Neural crest cell (in vitro differentiated cells): ENCODE measurements at places on chromosomes 1 and 21. TPM values are rescaled to one million over a fixed set of nuclear protein-coding genes. Genes with fewer than 3 reads are reported as not detected.

DNA sequence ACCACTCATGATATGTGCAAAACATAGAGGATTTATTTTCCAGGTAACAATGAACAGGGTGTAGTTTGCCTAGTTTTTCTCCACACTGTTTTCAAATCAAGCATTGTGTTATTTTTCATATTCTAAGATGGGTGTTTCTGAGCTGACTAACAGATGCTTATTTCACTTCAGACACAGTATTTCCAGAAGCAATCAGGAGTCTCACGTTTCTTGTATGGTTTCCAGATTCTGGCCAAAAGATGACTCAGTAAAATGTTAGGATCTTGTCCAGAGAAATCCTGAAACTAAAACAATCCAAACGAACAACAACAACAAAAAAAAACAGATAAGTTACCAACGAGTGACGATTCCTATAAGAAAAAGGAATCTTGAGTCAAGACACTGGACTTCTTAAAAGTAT, 5.3 kb downstream of the UTS2 start:
- no peak for DNase-seq

GRCh38 chr1:185871627-185872150, 137.5 kb downstream of the HMCN1 start:
- no peak for DNase-seq

DNA sequence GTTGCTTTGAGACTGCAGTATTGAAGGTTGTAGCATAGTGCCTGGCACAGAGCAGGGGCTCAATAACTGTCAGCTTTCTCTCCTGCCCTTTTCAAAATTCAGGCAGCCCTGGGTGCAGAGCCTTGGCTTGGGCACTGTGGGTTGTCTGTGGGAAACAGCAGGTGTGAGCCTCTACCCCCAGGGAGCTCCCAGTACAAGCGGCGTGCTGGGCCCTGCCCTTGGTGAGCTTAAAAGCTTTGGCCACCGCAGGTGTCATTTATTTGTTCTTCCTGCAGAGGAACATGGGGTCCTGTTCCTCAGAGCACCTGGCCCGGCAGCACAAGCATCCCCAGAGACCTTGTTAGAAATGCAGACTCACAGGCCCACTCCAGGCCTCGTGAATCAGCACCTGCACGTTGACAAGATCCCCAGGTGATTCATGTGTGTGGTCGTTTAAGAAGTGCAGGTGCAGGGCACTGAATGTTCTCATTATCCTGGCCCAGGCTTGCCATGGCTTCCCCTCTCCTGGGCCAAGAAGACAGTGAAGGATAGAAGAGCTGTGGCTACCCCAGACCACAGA, 29.9 kb upstream of the IGSF21 start:
- no peak for DNase-seq

DNA sequence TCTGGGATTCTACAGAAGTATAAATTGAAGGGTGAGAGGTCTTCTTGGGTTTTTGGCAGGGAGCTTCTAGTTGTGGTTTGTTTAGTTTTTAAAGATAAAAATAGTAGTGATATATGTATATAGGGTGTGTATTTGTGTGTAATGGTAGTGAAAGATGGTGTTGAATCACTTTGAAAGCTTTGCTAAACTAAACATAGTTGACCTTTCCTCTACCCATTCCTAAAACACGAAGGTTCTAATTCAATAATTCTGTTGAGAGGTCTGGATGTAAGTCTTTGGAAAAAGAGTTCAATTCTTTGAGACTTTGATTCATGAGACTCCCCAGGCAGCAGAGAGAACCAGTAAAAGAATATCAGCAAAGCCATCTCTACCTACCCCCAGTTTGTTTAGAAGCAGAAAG, 247.9 kb upstream of the DUSP10 start:
- DNase-seq, result no peak

DNA sequence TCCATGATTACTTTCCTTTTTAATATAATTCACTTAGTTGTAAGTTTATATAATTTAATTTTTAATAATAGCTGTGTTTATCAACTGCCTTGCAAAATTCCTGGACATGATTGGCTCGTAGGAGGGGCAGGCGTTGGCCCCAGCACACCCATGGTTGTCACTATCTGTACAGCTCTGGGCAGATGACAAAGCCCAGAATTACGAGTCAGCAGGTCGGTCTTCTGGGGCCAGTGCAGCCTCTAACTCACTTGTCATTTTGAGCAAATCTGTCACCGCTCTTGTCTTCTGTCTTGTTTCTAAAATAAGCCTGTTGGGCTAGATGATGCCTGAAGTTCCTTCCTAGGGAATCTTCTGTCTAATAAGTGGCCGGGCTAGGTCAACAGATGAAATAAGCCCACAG, 21.4 kb upstream of the LRRC38 start:
- DNase-seq, result no peak

GRCh38 chr1:180283098-180283497, 53.0 kb downstream of the LHX4 start:
- no peak for DNase-seq

- no peak for DNase-seq
Measured at GRCh38 chr1:87173231-87173630, 155.4 kb upstream of the LMO4 start.

DNA sequence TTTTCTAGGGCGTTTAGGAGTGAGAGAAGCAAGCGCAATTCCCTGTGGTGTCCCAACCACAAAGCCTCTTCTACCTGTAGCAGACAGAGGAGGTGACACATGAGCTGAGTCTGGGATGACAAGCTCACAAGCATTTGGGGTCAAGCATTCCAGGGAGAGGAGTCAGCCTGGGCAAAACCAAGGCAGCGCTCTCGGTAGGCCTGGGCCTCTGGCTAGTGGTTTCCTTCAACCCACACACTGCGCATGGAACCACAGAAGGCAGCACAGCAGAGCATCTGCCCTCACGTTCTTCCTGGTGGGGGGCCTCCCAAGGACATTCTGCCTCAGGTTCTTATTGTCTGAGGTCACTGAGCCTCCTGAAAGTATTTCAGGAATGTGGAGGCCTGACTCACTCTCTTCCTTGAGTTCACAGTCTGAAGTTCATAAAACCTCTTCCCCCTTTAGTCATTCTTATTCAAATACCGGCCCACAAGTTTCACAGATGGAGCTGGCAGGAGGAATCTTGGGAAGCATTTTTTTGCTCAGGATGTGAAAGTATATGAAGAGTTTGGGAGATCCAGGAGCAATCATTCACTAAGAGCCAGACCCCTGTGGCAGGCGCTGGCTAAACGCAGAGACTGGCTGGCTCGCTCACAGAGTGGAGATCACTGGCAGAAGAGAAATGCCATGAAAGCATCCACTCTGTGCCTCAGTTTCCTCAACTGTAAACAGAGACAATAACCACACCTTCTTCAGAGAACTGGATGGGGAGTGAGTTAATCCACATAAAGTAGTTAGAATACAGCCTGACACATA, 26.8 kb downstream of the CCN1 start:
- DNase-seq, result no peak

DNA sequence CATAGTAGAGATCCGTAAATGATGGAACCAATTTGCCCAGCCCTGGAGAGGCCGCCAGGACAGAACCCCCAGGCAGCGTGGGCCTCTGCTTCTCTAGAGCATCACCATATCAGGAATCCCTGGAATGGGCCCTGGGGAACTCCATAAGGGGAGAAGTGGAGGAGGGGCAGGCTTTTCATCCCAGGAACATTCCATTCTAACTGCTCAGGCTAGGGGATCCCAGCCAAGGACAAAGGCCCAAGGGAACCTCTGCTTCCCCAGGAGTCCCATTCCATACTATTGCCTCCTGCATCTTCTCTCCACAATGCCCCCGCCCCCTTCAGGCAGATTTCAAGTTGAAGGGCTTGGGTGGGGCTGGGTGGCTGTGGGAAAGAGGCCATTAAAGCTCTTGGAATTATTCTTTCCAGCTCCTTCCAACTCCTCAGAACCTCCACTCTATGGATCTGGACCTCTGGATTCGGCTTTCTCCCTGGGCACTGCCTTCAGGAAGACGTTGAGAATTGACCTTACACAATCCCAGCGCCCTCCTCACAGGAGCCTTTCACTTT, 6.0 kb downstream of the TRNP1 start:
- DNase-seq, result no peak

- DNase-seq, result no peak
Measured at GRCh38 chr1:230877924-230878590, 9.7 kb upstream of the C1orf198 start.

GRCh38 chr1:234676103-234676594, 66.2 kb upstream of the IRF2BP2 start:
- peak; percentile 68 for DNase-seq

- DNase-seq, result peak; percentile 31
Measured at GRCh38 chr1:94327001-94327690, 89.8 kb upstream of the ARHGAP29 start.

- DNase-seq, result no peak
Measured at GRCh38 chr1:229087906-229088305, 183.0 kb upstream of the RAB4A start.

DNA sequence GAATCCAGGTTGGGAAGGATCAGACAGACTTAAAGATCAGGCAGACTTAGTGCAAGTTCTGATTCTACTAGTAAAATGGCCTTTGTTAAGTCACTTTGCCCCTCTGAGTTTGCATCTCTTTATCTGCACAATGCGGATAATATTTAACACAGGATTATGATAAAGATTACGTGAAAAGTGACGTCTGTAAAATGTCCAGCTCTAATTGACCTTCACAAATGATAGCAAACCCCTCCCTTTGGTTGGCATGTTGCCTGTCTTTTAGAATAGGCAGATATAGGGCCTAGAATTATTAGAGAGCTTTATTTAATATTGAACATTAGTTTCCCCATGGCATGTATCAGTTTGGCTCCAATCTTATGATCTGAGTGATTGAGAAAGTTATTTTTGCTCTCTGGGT, 55.4 kb downstream of the C1orf21 start:
- DNase-seq, result no peak

GRCh38 chr1:67192902-67193301, 26.6 kb downstream of the IL23R start:
- no peak for DNase-seq

DNA sequence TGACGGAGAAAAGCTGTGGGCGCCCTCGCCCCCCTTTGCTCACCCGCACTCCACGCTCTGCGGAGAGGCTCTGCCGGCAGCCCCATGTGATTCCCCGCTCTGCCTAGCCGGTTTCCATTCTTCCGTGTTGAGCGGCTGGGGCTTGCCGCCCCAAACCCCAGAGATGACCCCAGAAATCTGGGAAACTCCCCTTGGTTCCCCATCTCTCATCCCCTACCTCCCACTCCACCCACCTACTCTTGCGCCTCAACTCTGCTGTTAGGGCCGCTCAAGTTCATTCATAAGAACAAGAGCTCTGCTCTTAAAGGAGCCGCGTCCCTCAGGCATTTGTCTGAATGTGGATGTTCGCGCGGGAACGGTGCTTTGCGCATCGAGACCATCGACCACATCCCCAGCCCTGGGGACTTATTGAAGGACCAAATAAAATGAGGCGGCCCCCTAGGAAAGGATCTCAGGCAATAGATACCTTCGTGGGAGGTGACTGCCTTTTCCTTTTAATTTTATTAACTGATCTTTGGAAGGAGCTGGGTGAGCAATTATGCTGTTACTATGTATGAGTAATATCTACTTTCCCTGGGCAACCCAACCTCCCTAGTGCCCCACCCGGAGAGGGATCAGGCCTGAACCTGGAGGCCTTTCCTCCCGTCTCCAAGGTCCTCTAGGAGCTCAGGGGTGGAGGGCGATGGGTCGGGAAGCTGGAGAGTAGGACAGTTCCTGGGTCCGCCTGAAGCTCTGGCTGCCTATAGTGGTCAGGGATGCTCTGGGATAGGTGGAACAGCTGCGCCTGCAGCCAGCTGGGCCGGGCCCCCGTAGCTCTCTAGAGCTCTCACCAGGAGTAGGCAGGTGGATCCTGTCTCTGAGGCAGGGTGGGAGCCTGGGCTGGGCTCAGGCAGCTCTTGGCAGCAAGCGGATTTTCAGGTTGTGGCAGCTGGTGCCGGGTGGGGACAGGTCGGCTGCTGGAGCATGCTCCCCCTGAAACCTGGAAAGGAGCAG, 898 bp downstream of the MFSD2A start:
- peak; percentile 31 for DNase-seq

DNA sequence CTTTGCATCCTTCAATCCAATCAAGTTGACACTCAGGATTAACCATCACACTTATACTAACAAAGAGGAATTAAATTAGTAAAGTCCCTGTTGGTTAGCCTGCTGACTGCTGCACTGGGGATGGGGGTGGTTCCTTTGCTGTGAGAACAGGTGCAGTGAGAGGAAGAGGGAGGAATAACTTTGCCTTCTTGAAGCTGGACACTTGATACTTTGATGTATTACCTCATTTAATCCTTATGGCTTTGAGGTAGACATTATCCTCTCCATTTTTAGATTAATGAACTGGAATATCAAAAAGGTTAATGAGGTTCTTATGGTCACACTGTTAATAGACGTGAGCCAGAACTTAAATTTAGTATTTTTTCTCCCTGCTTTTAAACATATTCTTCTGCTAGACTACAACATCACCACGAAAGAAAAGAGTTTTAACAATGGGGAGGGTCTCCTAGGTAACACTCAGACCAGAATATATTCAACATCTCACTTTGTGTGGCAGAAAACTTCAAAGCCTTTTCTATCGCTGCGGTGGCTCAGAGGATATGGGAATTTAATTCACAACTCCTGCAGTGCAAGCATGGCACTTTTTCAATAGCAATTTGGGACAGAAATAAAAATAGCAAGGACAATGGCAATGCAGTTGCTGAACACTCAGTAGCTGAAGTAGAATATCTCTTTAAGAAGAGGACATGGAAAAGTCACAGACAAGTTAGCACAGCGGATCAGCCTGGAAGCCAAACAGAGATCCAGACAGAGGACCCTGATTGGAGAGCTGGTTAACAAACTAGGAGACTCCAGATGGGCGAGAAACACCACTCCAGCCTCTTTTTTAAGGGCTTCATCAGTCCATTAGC, 68.8 kb upstream of the DNAH14 start:
- DNase-seq, result no peak

DNA sequence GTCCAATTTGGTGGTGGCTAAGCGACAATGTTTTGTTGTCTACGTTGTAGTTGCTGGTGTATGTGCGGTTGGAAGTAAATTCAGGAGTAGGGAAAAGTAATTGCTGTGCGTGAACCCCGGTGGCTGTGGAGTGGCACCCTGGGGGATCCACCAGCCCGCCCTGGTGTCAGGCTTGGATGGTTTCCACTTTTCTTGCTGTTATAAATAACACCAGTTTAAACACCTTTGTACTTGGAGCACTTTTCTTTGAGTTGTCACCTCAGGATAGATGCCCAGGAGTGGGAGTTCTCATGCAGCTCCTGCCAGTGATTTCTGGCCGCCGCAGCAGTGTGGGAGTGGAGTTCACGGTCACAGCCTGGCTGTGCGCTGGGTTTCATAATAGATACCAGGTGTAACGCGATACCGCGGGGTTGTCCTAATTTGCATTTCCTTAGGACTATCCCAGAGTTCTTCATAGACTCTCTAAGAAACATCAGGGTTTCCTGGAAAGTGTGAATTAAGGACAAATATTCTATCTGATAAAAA, 12.8 kb upstream of the TMEM200B start:
- no peak for DNase-seq

Gene BMP8A
- total RNA-seq, result 0.19 TPM in 1 of 2 replicates, not detected in the other

Gene PHACTR4
- total RNA-seq, result 79.1 and 80.8 TPM in 2 replicates

Gene AQP10
- total RNA-seq, result not detected in 2 replicates

Gene PDE9A
- total RNA-seq, result 31.4 and 40.7 TPM in 2 replicates

Gene KLHDC7A
- total RNA-seq, result not detected in 2 replicates
